ENCODE measurements at places on chromosomes 16 and 17.

DNA sequence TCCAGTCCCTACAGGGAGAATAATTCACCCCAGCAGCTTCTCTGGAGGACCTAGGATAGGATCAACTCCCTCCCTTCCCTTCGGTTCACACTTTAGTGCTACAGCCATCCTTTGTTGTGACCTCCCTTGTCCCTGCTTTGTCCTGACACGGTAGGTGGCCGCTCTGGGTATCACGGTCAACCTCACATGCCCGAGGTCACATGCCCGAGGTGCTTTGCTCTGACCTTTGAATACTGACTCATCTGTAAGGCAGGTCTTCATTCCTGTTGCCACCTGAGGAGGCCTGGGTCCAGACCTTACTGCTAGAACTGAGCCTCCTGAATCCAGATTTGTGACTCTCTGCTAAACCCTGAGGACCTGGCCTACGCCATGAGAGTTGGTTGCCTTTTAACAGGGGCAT is 19.7 kb downstream of the ALKBH5 start:
- no peak for DNase-seq

GRCh38 chr17:73482894-73483293 is 161.4 kb downstream of the SDK2 start:
- DNase-seq = no peak

DNA sequence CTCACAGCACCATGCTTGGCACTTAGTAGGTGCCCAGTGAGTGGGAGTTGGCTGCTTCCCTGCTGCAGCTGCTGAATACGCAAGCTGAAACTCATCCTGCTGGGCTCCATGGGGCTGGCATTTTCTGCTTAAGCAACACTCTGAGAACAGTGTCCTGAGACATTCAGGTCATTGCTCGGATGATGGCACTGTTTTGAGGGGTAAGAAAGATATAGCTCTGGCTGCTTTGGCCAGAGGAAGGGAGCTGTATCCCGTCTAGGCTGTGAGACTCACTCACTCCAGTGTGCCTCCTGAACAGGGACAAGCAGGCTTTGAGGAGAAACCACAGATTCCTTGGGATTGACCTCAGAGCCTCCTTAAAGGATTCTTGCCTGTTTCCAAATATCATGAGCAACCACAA is 120.5 kb downstream of the CLEC16A start:
- DNase-seq = peak; percentile 59

DNA sequence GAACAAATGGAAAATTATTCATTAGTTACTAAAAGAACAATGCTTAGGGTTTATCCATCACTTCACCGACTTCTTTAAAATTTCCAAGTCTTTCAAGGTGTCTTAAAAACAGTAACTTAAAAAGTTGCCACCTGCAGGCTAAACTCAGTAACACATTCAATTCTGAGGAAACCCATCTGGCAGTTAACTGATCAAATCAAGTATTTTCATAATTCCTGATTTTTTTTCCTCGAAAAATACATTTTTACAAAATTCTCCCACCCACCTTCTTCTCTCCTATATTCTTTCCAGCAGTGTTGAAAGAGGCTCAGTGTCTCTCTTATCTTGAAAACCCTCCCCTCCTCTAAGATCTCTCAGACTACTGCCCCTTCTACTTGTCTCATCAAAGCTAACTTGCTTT is 29.9 kb downstream of the PARN start:
- peak; percentile 41 for DNase-seq

GRCh38 chr17:34762078-34762477 is 182.7 kb downstream of the TMEM132E start:
- no peak for DNase-seq

- no peak for DNase-seq
Observed at GRCh38 chr16:67163999-67164558, 466 bp upstream of the HSF4 start.

DNA sequence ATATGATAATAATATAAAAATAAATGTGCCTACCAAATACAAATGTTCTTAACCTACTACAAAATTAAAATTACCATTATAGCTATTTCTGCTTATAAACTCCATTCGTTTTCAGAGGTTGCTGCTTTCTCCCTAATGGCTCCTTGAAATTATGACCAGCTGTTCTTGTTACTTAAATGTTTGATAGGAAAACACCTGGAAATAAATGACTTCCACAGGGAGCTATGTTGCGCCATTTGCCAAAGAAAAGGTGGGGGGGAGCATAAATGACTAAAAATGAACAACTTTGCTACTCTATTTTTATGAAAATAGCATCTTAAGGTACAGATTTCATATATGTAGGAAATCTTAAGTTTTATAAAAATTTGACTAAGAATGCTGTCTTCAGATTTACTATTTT is 157.5 kb upstream of the MON1B start:
- DNase-seq = no peak

GRCh38 chr16:56910654-56911539 is 21.0 kb upstream of the HERPUD1 start:
- peak; percentile 98 for DNase-seq

DNA sequence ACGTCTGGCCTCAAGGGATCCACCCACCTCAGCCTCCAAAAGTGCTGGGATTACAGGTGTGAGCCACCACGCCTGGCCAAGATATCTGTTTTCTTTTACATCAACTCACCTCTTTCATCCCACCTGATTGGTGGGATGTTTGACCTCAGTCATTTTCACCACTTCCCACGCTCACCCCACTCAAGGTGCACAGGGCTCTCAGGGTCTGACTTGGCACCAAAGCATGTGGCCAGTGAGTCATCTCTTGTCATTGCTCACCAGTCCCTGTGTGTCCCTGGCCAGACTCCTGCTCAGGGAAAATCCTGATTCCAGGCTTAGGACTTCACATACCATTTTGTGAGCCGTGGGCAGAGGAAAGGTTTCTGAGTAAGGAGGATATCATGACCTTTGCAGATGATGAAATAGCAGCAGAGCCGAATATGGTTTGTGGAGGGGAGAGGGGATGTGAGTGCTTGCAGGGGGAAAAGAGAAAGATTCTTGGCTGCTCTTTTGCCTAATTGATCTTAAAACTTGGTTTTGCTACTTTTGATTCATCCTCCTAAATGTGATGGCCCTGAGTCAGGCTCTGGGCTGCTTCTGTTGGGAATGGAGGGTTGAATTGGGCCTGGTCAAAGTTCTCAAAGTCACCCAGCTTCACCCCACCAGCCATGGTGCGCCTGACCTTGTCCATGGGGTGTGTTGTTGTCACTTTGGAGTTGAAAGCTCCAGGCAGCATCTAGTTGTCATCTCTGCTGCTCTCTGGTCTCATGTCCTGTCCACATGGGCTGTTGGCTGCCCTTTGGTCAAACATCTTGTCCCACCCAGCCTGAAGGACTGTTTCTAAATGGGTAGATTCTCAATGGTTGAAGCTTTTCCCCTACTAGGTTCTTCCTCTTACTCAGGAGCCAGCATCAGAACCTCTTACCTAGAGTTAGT is 6.0 kb upstream of the KCNH6 start:
- DNase-seq = peak; percentile 48

DNA sequence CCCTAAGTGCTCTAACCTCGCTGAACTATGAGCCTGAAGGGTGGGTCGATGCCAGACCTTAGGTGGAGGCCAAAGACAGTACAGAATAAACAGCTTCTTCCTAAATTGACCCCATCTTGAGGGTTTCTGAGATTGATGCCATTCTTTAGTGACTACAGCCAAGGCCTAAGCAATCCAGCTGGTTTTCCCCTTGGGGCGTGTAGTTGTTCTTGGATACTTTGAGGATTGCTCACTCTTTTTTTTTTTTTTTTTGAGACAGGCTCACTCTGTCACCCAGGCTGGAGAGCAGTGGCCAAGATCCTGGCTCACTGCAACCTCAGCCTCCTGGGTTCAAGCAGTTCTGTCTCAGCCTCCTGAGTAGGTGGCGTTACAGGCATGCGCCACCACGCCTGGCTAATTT is 2.0 kb downstream of the OVCA2 start:
- peak; percentile 88 for DNase-seq

All from AG10803 (cell line).